Activated T-helper 9 cell treated with anti-CD3 and anti-CD28 coated beads, Interleukin-2, amount 50 U/mL, for 16 hours (primary cell): ENCODE measurements at places on chromosomes 7 and 10.
A peak's percentile ranks its signal among the peaks of the same experiment; 100 is the strongest.

- no peak for DNase-seq
Measured at GRCh38 chr7:44228571-44229350, 28.0 kb downstream of the YKT6 start.

GRCh38 chr7:13603661-13604060 lies 385.8 kb downstream of the ETV1 start:
- no peak for DNase-seq

- DNase-seq = no peak
Measured at GRCh38 chr7:44666566-44666965, 60.1 kb downstream of the OGDH start.

DNA sequence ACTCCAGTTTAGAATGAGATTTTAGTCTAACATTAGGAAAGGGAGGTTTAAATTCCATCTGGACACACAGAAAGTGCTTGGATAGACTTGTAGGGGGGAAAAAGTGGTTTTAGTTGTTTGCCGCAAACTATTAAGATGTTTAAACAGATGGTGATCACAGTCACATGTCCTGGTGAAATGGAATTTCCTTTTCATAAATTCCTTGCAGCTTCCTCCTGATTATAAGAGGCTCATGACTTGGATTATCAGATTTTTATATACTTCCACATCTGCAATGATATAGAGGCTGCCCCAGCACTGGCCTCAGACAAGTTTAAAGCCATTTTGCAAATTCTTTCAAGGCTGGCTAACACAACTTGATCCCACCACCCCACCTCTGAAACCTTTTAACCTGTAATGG lies 106.4 kb upstream of the ARMC3 start:
- DNase-seq = no peak

GRCh38 chr7:14630048-14630447 lies 272.5 kb downstream of the DGKB start:
- no peak for DNase-seq

DNA sequence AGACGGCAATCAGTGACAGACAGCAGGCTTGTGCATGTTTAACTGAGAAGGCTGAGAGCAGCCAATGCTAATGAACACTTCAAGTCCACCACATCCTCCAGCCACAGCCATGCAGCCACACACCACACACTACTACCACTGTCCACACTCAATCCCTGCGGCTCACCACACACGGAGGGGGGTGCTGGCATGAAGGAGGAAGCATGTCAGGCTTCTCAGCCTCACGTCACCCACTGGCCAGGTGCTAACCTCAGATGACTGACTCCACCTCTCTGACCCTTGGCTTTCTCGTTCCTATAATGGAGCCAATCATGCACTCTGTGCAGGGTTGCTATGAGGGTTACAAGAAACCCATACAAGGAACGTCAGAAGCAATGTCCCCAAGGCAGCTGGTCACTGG lies 165.4 kb upstream of the RNF32 start:
- DNase-seq = no peak

DNA sequence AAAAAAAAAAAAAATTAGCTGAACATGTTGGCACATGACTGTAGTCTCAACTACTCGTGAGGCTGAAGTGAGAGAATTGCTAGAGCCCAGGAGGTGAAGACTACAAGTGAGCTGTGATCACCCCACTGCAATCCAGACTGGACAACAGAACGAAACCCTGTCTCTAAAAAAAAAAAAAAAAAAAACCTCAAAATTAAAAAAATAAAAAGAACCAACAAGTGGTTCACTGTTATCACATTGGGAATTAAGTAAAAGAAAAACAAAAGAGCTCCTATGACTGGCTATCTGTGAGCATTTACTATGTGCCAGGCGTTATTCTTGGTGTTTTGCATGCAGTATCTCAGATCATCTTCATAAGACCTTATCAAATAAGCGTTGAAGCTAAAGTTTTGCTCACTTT lies 66.0 kb downstream of the ANLN start:
- DNase-seq = no peak

GRCh38 chr7:19305698-19306097 lies 160.5 kb upstream of the FERD3L start:
- DNase-seq = no peak

DNA sequence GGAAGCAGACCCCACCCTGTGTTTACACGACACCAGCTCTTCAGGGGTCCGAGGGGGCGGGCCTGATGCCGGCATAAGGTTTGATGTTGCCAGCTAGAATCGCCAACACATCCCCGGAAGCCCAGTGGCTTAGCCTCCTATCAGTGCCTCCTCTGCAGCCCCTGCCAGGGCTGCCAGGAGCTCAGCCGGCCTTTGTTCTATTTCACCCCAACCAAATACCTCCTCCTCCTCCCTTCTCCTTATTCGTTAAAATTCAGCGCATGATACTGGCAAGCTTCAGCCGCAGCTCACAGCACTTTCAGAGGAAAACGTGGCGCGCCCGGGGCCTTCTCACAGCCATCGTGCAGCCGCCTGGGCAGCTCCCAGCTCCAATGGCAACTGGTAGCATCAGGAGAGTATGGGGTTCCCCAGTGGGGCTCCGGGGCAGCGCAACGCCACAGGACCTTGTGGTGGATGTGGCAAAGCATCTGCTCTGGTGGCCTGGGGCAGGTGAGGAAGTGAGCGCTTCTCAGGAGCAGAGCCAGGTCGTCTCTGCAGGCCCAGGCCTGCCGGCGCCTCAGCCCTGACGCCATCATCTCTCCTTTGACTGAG lies 176.4 kb upstream of the RHEB start:
- DNase-seq = no peak

DNA sequence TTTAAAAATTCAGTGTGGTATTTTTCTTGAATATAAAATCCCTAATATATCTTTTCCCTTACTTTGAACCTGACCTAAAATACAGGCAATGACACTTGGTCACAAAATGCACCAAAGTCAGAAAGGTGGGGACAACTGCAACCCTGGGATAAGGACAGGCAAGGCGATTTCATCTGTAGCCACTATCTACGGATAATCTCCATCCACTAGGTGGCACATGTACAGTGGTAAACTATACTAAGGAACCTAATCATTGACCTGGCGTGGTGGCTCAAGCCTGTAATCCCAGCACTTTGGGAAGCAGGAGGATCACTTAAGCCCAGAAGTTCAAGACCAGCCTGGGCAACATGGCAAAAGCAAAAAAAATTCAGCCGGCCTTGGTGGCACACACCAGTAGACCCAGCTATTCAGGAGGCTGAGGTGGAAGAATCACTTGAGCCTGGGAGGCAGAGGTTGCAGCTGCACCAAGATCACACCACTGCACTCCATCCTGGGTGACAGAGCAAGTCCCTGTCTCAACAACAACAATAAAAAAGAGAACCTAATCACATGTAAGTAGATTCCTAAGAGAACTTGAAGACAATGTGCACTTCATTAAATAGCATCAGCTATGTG lies 98.9 kb downstream of the KMT2C start:
- no peak for DNase-seq

- DNase-seq = no peak
Measured at GRCh38 chr10:22646388-22646853, 68.0 kb downstream of the PIP4K2A start.

GRCh38 chr10:129879655-129880054 lies 84.4 kb downstream of the EBF3 start:
- no peak for DNase-seq

GRCh38 chr7:149821191-149822148 lies 16.7 kb upstream of the ZNF862 start:
- DNase-seq = no peak

DNA sequence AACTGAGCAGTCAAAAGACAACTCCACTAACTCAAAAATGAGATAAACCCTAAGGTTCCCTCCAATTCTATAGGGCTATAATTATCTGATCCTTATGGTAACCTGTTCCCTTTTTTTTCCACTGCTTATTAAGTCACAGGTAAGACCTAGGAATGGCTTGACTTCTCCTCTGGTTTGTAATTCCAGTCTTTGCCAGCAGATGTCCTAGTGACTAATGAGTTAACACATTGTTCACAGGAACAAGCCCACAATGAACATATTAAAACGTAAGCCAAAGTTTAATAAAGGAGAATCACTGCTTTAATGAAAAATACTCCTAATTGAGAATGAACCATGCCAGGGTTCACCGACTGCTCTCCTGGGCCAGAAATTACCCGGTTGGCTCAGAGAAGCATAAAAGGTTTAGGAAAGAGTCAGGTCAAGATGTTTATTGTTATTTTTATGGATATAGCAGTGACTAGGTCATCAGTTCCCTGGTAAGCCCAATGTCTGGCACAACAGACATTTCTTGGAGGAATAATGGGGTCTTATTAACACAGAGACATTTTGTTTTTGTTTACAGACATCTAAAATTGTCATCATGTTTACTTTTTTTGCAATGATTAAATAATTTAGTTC lies 120.1 kb downstream of the ELAPOR2 start:
- DNase-seq = no peak

GRCh38 chr7:127792528-127793342 lies 140.7 kb downstream of the SND1 start:
- DNase-seq = no peak

- DNase-seq = no peak
Measured at GRCh38 chr10:71968553-71969474, 4.6 kb downstream of the CHST3 start.

- no peak for DNase-seq
Measured at GRCh38 chr7:52586704-52587103, 448.7 kb upstream of the POM121L12 start.

GRCh38 chr10:11237571-11237970 lies 219.9 kb downstream of the CELF2 start:
- DNase-seq = peak; percentile 54

GRCh38 chr7:51242007-51242691 lies 74.5 kb downstream of the COBL start:
- no peak for DNase-seq

DNA sequence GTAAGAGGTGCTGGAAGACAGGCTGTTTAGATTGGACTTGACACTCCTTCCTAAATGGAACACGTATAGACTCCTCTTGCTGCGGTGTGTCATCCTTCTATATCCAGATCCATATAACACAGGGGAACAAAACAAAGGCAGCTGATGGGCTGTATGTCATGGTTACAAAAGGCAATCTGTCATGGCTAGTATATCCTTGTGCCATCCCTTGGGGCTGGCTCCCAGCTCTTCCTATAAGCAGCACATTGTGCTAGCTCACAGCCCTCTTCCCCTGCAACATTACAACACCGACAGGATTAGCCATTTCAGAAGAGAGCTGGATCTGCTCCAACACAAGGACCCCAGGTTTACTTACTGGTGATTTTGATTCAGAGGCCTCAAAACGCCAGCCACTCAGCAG lies 15.3 kb downstream of the LIPK start:
- DNase-seq = no peak

DNA sequence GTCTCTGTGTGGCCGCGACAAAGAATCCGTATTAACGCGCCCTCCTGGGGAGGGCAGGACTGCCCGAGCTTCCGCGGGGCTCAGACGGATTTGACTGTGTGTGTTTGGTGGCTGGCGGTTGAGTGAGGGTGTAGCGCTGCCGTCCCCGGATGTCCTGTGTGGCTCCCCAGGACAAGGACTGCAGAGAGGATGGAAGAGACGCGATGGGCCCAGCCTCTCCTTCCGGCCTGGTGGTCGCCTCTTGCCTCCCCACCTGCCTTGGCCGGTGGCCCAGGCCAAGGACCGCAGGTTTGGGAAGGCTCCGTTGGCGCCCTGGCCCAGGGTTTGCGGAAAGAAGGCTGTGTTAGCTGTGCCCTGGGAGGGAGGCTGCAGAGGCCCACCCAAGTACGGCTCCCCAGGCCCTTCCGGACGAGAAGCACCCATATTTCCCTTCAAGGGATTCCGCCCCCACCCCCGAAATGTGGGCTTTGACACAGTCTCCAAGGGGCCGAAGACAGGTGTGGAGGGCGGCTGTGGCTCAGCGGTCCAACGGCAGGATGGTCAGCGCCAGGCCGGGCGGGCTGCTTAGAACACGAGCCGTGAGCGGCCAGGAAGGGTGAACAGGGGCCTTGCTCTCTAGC lies 2.3 kb downstream of the UNCX start:
- no peak for DNase-seq

GRCh38 chr7:24778543-24779282 lies 21.4 kb upstream of the GSDME start:
- DNase-seq = no peak

DNA sequence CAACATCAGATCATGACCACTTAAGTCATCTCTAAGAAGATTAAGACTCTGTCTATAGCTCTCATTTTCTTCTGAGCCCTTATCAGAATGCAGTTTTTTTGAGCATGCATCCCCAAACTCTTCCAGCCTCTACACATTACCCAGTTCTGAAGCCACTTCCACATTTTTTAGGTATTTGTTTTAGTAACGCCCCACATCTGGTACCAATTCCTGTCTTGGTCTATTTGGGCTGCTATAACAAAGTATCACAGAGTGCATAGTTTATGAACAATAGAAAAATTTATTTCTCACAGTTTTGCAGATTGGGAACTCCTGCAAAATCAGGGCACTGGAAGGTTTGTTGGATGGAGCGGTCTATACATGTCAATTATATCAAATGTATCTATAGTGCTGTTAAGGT lies 107.7 kb upstream of the KCND2 start:
- no peak for DNase-seq

- no peak for DNase-seq
Measured at GRCh38 chr10:91462423-91462822, 52.3 kb downstream of the HECTD2 start.

DNA sequence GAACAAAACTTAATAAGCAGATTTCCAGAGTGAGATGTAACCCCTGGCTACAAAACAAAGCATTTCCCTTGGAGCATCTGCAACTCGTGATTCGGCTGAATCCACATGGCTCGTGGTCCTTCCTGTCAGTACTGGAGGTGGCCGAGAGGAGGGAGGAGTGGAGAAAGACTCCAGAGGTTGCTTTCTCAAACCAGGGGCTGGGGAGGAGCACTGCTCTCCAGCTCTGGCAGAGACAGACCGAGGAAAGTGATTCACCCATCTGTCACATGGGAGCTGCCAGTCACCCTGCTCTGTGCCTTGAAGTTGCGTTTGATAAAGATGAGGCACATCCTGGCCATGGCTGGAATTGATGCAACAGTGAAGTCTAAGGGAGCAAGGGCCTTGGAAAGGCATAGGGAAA lies 72.7 kb downstream of the COL13A1 start:
- DNase-seq = no peak

DNA sequence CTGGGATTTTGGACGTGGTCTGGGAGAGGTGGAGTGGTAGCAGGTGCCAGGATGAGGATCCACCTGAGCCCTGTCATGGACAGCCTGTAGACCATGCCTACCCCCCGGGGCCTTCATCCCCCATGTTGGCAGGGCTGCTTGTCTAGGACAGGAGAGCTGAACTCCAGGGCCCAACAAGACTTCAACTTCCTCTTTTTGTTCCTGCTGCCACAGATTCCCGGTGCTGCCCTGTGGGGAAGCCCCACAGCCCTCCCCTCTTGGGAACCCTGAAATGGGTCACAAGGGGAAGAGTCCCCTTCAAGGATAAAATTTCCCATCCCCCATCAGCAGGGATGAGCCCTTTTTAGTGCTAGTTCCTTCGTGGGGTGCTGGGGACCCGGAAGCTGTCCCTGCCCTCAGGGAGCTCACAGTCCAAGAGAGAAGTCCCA lies 1.3 kb upstream of the CUEDC2 start:
- DNase-seq = no peak

- DNase-seq = no peak
Measured at GRCh38 chr7:77370606-77371005, 45.5 kb downstream of the GSAP start.

GRCh38 chr7:455110-455928 lies 64.3 kb downstream of the PDGFA start:
- no peak for DNase-seq
